ENCODE measurements at places on chromosomes 13 and 19.

DNA sequence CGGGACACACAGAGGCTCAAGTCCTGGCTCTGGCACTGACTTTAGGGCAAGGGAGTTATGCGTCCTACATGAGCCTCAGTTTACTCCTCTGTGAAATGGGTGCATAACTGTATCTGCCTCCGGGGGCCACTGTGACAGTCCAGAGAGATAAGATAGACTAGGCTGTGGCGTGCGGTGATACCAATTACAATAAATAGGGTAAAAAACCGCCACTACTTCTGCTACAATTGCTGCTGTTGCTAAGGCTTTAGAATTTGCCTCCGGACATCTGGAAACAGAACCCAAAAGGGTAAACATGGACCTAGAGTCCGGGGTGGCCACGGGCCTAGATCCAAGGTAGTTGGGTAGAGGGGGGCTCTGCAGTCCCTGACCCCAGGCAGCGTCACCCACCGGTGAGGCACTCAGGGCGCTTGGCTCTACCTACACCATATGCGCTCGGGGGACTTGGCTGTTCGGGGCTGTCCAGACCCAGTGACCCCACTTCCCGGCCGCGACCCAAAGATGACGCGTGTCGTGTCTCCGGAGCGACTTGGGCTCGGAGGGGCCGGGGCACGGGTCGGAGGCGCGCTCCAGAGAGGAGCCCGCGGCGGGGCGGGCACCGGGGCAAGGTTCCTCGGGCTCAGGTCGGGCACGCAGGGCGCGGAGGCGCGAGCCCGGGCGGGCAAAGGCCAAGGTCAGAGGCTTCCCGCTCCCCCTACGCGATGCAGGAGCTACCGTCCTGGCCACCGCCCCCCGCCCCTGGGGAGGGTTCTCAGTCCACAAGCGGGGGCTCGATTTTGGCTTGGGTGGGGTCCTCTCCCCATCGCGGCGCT, 1.1 kb downstream of the INSR start:
- DNase-seq: no peak

DNA sequence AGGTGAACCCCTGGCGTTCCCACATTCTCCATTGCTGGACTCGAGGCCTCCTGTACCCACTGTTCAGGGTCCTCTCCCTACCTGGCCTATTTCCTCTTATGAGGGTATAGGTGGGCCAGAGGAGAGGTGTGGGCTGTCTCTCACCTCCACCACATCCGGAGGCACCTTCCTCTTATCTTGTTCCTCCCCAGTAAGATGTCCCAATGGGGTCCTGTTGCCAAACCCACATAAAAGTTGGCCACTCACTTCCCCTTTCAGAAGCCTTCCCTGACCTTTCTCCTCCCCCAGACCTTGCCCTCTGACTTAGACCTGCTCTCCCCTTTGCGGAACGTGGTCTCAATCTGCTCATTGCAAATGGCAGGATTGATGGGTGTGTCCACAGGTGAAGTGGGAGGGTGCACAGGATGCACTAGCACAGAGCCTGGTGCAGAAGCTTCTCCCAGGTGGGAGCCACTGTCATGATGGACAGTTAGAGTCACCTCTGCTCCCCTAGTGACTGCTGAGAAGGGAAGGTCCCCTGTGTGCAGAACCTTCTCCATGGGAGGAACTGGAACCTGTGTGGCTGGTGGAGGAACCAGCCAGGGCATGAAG, 1.3 kb downstream of the CYP4F3 start:
- no peak for DNase-seq

GRCh38 chr19:10505583-10506229, 2.5 kb upstream of the KEAP1 start:
- DNase-seq: no peak

GRCh38 chr13:28318496-28318895, 176.4 kb downstream of the FLT1 start:
- no peak for DNase-seq

GRCh38 chr19:5329141-5329540, 11.5 kb downstream of the PTPRS start:
- no peak for DNase-seq

DNA sequence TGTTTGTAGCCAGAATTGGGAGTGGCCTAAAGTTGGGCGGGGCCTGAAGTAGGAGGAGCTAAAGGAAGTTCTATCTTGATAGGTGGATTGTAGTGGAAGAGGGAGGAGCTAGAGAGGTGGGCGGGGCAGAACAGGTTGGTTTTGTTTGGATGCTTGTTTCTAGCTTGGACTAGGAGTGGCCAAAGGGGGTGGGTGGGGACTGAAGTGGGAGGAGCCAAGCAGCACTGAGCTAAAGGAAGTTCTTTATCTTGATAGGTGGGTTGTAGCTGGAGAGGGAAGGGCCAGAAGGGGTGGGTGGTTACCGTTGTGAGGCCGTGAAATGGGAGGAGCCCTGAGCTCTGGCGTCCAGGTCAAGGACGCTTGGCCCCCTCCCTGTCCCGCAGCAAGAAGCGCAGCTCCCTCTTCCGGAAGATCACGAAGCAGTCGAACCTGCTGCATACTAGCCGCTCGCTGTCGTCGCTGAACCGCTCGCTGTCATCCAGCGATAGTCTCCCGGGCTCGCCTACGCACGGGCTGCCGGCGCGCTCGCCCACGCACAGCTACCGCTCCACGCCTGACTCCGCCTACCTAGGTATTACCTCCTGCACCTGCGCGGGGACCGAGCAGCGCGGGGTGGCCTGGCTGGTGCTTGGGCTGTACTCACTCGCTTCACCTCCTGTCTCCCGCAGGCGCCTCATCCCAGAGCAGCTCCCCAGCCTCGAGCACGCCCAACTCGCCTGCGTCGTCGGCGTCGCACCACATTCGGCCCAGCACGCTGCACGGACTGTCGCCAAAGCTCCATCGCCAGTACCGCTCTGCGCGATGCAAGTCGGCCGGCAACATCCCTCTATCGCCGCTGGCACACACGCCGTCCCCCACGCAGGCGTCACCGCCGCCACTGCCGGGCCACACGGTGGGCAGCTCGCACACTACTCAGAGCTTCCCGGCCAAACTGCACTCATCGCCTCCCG, 8.0 kb downstream of the DNASE2 start:
- no peak for DNase-seq

- no peak for DNase-seq
These were observed 6.5 kb downstream of the TNFSF13B start for GRCh38 chr13:108276060-108276459.

DNA sequence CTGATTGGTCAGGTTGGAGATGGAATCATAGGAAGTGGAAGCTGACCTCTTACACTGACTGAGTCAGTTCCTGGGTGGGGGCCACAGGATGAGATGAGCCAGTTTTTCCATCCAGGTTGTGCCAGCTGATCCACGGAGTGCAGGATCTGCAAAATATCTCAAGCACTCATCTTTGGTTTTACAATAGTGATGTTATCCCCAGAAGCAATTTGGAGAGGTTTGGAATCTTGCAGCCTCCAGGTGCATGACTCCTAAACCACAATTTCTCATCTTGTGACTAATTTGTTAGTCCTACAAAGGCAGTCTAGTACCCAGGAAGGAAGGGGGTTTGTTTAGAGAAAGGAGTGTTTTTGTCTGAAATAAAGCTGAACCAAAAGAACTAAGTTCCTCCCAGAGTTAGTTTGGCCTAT, 212.8 kb downstream of the SLITRK6 start:
- DNase-seq: no peak

DNA sequence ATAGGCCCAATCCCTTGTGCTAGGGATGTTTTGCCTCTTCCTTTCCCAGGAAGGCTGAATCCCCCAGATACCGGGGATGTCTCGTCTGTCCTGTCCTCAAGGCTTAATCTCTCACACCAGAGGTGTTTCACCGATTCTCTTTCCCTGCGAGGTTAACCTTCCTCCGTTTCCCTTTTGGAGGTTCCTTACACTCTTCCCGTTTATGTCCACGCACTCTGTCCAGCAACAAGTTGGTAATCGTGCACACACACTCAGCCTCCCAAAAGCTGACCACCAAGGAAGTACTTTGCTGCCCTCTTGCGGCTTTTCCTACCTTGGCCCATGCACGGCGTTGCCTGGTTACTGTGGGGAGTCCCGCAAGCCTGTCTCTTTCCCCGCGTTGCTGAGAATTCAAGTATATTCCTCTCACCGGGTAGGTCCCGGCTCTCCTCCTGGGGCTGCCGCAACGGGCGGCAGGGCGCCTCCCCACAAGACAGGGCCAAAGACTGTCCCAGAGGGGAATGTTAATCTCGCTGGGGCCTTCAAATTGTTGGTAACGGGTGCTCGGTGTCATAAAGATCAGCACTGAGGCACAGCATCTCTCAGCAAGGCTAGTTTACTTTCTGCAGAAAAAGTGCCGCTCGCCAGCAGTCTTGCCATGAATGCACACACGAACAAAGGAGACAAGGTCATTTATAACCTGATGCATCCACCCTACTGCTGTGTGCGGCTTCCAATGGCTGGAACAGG, 36.7 kb upstream of the CD177 start:
- DNase-seq: no peak

GRCh38 chr19:4662812-4663211, 7.3 kb downstream of the MYDGF start:
- no peak for DNase-seq

DNA sequence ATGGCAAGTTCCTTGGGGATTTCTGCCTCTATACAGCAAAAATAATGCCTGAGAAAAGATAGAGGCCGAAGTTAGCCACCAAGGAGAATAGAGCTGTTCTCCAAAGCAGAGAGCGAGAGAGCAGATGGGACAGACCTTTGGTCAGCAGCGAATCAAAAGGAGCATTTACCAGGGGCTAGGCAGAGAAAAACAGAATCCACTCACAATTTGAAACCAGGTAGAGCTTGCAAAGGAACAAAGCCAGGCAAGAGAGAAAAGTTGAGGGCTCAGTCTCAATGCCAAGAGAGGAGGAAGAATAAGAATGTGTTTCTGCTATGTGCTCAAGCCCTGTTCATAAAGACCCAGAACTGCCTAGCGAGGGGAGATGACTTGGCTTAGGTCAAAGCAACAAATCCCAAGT, 112.8 kb downstream of the DCT start:
- no peak for DNase-seq

GRCh38 chr19:33698576-33699435, 77.1 kb downstream of the CHST8 start:
- DNase-seq: no peak

- DNase-seq: no peak
These were observed 12.6 kb downstream of the ZSCAN5A start for GRCh38 chr19:56301886-56302620.

DNA sequence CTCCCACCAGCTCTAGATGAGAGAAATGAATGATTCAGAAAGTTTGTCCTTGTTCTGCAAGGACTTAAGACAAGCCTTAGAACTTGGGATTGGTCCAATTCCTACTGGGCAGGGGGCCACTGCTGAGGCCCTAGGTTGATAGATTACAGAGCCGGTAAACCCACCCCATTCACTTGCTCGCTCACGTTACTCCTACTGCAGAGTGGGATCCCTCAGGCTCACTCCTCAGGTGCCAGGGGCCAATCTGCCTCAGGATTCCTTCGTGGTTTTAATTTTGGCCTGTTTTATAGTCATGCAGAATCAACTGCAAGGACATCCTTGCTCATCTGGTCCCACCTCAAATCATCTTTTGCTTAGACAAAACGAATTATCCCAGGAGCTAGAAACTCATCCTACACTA, 59.0 kb downstream of the SERP2 start:
- DNase-seq: no peak

DNA sequence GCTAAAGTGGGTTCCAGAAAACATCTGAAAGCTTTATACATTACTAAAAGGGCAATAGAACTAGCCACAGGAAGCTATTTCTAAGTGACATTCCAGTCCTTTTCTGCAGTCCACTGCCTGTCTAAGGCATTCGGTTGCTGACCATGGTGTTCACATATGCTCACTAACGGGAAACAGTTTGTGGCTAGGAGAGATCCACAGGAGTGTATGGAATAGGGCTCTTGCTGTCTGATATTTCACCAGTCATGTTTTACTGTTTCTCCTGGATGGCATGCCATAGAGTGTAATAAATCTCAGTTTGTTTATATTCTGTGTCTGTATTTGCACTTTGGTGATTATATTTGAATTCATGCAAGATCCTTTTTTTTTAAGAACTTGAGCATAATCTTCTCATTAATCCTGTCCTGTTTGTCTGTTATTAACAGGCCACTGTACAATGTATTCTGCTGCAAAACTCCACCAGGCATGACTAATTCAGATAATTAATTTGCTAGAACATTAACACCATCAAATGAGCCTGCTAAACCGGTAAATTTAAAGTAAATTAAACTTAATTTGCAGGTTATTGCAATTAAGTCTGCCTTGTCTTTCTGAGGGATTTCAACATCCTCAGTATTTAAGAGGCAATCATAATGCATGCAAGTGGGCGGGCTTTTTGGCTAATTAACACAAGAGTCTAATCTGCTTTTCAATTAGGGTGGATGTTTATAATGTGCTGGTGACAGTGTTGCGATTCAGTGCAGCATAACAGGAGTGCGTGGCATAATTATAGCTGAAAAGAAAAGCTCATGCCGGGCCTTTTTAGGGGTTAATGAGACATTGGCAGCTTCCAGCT, 201.3 kb downstream of the POU4F1 start:
- DNase-seq: no peak

DNA sequence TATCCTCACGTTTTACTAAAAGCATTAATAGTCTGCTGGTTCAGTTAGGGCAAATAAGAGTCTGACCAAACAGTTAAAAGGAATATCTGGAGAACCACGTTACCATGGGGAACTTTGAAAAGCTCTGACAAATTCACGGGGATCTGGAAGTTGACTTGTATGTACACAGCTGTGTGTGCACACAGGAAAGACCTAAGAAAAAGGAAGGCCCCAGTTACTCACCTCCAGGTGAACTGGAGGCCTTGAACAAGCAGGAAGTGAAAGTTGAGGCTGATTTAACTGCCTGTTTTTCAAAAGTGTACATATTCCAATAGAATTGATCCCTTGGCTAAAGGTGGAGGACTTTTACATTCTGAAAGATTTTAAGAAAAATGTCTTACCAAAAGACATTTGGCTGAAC, 1891.6 kb upstream of the PCDH20 start:
- DNase-seq: no peak

DNA sequence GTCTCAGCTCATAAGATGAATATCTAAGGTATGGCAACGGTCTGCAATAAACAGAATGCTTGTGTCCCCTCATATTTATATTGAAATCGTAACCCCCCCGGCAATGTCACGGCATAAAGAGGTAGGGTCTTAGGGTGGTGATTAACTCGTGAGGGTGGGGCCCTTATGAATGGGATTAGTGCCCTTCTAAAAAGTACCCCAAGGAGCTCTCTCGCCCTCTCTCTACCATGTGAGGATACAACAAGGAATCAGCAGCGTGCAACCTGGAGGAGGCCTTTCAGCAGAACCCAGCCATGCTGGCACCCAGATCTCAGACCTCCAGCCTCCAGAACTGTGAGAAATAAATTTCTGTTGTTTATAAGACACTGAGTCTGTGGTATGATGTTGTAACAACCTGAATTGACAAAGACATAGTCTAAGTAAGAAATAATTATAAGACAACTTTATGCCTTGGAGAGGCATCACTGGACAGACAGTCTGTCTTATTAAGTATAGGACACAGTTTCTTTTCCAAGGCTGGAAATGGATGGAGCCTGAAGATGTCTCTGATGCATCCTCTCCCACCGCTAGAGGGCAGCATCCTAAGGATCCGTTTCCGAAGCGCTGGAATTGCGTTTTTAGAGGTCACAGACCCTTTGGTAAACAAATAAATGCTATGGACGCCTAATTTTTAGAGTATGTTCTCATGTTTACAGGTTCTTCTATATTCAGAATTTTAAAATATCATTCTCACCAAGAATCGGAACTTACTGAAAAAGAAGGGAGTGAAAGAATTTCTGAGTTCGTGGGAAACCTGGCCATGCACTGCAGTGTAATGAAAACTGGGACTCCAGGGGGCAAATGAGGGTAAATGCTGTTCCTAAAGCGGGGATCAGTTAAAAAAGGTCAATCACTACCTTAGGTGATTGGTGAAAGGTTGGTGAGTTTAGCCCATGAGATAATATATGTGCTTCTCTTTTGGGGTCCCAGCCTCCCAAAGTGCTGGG, 13.3 kb upstream of the LEUTX start:
- no peak for DNase-seq

GRCh38 chr13:87084192-87084591, 587.0 kb upstream of the SLITRK5 start:
- no peak for DNase-seq
